Astrocyte of the spinal cord (primary cell): ENCODE measurements at places on chromosomes 3 and 15.
A peak's percentile ranks its signal among the peaks of the same experiment; 100 is the strongest.

GRCh38 chr15:34076785-34077184, 24.9 kb downstream of the EMC7 start:
- no peak for DNase-seq

DNA sequence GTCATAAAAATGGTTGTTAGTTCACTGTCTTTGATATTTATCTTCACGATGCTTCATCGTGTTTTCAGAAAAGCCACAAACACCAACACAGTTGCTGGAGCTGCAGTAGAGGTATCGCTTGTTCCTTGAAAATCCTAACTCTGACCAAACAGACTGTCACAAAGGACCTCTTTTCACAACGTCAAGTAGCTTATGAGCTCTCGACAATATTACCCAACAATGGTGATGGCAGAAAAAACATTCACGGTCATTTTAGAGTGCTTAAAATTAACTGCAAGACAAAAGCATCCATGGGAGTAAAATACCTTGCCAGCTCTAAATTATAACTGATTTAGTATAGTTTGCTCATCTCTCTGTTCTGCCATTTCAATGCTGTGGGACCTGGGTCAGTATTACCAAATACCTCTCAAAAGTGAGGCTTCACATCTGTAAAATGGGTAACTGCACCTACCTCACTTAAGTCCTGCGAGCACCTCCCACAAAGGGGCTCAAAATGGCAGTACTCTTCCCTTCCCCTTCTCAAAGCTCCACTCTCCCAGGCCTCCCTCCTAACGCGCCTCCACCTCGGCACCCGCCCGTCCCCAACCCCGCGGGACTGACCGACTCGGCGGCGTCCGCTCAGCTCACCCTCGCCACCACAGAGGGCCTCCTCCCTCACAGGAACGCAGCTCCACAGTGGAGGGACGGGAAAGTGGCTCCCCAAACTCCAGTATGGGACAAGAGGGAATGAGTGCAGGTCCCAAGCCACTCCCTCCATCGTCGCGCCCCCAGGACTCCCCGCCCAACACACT, 546 bp downstream of the TRIM59 start:
- peak; percentile 43 for DNase-seq

DNA sequence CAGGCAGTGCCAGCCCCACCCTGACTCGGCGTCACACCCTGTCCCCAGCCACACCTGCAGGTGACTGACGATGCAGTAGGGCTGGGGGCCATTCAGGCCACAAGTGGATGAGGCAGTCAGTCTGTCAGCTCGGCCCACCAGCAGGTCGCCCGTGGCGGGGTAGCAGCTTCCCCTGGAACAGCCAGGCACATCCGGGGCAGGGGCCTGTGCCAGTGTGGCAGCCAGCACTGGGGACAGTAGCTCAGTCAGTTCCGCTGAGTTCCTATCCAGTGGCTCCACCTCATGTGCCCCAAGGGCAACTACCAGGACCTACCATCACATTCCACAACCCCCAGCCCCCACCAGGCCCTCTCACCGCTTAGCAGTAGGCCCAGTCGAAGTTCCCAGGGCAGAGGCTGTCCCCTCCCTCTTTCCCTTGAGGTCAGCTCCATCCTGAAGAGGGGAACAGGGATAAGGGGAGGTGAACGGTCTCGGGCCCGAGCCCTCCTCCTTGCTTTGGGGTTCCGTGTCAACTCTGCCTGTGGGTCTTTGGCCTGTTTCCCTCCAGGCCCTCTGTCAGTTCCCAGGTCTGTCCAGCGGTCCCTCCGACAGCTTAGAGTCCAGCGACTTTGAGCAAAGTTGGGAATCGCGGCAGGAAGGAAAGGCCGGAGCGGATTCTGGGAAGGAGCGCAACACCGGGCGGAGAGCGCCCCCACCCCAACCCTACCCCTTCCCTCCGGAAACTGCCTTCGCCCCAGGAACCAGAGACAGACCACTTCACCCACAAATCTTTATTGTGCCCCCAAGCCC, at the start of gene LAMB2:
Gene LAMB2, minus strand, starts transcription at position 614 of the 789 bp plus-strand sequence. Its CDS starts 183 bp downstream, at position 431.
- DNase-seq: peak; percentile 86

GRCh38 chr15:52558196-52558595, 10.6 kb downstream of the ARPP19 start:
- peak; percentile 78 for DNase-seq

- DNase-seq: no peak
Measured at GRCh38 chr3:52771702-52772101, 962 bp upstream of the NEK4 start.
